ENCODE measurements at places on chromosomes 11 and 22. TPM values are rescaled to one million over a fixed set of nuclear protein-coding genes. Genes with fewer than 3 reads are reported as not detected.

DNA sequence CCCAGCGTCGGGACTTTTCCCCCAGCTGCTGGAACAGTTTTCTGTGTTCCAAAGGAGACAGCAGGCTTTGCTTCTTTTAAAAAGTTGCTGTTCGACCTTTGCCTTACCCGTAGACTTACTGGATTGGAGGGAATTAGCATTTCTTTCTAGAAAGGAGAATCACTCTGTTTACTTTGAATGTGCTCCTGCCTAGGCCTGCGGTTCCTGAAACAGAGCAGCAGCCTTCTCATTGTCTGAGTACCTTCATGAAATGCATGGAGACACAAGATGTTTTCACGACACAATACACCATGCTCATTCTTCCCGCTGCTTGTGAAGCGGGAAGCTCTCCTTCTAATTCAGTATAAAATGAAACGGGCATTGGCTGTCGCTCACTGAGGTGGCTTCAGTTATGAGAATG is 196.2 kb downstream of the TBC1D22A start:
- H3K36me3 ChIP-seq: no peaks in the 10 kb centered on the region
- H3K27ac ChIP-seq: peak overlapping the region; percentile 75
- H3K27me3 ChIP-seq: no peaks in the 10 kb centered on the region
- no peak for DNase-seq
- H3K4me3 ChIP-seq: no peak overlapping the region

GRCh38 chr11:67307545-67308001 is 4.2 kb downstream of the SSH3 start:
- DNase-seq: no peak
- H3K27ac ChIP-seq: no peak overlapping the region
- peaks cover 6% of the 10 kb centered on the region for H3K4me1 ChIP-seq
- peaks cover 2% of the 10 kb centered on the region for H3K36me3 ChIP-seq
- peaks cover 4% of the 10 kb centered on the region for H3K27me3 ChIP-seq

TESMIN gene
- total RNA-seq: 91.9 TPM

SYT7 gene
- 18.2 TPM for total RNA-seq

MS4A4E gene
- total RNA-seq: not detected

SYT8 gene
- total RNA-seq: not detected
